ENCODE measurements at places on chromosomes 7 and 10.

DNA sequence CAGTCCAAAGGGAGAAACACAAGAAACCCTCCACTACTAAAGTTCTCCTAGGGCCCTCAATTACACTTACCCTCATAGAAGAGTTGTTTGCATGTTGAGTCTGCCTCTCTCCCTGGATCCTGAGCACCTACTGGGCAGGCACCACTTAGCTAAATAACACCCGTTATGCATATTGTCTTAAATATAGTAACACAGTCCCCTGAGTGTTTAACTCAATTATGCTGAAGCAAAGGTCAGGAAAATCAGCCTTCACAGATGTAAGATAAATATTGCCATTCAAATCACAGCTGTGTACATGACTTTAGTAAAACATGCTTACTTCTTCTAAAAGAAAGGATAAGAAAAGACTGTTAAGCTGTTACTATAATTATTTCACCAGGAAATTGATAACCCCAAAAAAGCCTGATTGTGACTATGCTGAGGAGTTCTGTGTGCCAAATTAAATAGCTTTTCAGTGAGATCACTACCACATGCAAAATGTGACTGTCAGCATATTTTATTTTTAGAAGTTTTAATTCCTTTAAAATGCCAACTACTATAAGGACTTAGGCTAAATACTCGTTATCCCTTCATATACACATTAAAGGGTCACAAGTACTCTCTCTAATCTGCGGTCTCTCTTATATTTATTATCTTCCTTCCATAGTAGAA lies 733.9 kb upstream of the PHF14 start:
- DNase-seq, result no peak

GRCh38 chr7:153100691-153101237 lies 341.2 kb downstream of the ACTR3B start:
- no peak for DNase-seq

- DNase-seq, result no peak
These were observed 77.5 kb upstream of the CUX1 start for GRCh38 chr7:101739775-101740398.

GRCh38 chr7:134084488-134085144 lies 42.5 kb upstream of the LRGUK start:
- peak; percentile 36 for DNase-seq

DNA sequence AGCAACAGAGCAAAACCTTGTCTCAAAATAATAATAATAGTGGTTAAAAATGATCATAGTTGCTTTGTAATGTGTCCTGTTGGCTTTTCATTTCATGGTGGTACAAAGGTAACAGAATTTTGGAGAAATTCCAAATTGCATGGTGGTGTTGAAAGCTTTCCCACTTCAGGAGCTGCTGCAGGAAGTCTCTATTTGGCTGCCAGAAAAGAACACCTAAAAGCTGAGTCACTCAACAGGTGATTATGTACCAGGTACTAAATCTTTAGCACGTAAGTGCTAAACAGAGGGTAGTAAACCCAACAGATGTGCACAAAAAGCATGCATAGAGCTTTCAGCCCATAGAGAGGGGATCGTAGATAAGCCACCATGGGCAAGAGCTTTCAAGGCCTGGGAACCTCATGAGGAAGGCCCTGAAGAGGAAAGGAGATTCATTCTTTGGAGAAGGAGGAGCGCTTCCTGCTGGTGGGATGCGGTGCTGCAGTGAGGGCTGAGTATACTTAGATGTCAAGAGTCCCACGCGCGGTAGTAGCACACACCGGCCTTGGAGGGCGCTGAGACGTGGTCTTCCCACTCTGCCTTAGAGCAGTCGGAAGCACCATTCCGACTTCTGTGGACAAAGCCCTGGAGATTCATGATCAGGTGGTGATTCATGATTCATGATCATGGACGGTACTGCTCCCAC lies 118.7 kb downstream of the RALA start:
- DNase-seq, result no peak

DNA sequence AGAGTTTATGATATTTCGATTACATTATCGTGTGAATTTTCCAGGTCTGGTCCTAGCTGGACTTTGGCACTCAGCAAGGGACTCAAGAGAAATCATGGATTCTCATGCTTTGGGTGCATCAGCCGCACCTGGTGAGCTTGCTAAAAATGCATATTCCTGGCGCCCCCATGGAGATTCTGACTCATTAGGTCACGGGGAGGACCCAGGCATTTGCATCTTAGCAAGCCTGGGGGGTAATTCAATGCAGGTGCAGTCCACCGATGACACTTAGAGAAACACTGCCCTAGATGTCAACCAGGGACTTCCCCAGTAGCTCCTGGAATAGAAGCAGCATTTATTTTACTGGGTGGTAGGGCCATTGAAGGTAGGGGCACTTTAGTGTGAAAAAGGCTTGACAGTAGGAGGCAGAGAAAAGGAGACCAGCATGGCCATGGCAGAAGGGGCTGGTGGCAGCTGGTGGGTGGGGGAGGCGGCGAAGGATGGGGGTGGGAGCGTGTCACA lies 29.9 kb upstream of the PDCD4 start:
- DNase-seq, result peak; percentile 91

GRCh38 chr10:30782537-30783461 lies 153.2 kb upstream of the LYZL2 start:
- no peak for DNase-seq

DNA sequence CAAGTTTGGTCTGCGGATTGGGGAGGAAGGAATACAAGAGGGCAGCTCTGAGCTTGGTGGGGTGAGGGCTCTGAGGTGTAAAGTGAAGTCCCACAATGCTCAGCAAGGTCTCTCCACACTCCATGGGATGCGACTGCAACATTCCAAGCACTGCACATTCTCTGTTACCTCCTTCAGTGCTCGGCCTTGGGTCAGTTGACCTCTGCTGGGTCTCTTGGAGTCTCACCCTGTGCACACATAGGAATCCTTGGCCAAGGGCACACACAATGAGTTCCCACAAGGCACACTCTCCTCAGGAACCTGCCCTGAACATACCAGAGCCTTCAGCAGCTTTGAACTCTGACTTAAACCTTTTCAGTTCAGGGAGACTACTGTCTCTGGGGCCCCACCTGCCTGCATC lies 2.4 kb upstream of the WDFY4 start:
- no peak for DNase-seq

DNA sequence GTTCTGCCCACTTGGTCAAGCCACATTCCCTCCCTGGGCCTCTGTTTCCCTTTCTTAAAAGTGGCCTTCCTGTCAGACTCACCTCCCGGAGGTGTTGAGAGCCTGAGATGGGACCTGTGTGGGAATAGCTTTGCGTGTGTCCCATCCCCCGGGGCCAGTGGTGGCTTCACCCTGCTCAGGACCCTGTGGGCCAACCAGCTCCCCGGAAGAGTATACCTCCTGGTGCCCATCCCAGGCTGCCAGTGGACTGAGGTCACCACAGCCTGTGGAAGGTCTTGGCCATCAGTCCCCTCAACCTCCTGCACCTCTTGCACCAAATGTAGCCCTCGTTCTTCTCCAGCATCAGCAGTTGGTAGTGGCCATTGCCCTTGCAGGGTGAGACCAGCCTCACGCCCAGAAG lies 145.1 kb downstream of the RGS10 start:
- DNase-seq, result no peak

DNA sequence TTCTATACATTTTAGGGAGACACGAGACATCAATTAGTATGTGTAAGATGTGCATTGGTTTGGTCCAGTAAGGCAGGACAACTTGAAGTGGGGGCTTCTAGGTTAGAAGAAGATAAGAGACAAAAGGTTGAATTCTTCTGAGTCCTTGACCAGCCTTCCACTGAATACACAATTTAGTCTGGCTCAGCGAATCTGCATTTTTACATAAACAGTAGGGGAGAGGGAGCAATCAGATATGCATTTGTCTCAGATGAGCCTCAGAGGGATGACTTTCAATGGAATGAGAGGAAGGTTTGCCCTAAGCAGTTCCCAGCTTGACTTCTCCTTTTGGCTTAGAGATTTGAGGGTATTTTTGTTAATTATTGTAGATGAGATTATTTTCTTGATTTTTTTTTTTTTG lies 20.0 kb upstream of the C10orf90 start:
- no peak for DNase-seq

DNA sequence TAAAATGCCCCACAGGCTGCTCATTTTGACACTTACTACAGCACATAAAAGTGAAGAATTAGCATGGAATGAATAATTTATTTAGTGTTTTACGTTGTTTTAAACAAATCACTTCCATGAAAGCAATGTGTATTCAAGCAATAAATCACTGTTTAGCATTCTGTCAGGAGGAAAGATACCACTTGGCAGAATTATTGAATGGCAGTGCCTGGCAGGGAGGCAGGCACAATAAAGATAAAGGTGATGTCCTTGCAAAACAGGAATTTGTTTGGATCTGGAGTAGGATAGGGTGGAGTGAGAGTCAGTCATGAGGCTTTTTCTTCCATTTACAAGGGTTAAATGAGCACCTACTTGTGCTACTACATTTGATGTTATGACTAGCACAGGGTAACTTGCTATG lies 190.8 kb downstream of the SORCS1 start:
- no peak for DNase-seq

- DNase-seq, result no peak
These were observed 69.6 kb downstream of the SDHAF3 start for GRCh38 chr7:97187067-97187466.

GRCh38 chr10:74963549-74963948 lies 137.1 kb downstream of the KAT6B start:
- no peak for DNase-seq

DNA sequence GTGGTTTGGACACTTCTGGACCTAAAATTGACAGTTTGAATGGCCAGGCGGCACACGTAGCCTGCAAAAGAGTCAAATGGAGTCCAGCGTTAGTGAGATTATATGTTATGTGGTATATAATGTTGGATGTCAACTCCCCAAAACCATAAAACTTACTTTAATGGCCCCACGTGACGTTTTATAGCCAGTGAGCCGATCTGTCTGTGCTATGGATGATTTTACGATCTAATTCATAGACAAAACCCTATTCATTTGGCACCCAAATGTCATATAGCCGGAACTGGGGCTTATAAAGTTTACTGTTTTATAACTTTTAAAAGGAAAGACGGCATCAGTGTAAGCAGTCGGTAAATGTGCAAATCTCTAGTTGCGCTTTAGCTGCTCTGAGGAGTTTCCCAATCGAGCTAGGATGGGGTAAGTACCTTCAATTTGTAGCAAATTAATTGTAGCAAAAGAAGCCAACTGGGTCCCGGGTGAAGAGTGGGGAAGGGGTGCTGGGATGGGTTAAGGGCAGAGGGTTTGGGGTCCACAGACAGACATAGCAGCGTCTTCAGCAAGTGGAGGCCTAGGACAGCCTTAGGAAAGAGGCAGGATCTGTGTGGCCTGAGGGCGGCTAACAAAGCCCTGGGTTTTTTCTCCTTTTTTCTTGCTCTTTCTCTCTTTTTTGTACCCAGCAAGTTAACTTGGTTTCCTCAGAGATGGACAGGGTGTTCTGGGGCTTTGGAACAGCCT lies 3.2 kb downstream of the HOXA5 start:
- DNase-seq, result no peak

DNA sequence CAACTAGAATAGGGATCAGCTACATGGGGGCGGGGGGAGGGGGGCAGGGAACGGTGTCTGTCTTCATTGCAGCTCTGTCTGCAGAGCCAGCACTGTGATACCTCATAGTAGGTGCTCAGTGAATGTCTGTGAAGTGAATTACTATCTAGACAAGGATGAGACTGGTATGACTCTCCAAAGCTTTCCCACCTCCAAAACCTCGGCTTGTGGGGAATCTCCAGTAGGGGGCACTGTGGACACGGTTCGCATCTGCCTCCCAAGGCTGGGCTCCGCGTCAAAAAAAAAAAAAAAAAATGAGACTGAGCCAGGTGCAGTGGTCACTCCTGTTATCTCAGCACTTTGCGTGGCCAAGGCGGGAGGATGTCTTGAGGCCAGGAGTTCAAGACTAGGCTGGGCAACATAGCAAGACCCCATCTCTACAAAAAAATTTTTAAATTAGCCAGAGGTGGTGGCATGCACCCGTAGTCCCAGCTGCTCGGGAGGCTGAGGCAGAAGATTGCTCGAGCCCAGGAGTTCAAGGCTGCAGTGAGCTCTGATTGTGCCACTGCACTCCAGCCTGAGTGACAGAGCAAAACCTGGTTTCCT lies 9.6 kb downstream of the TRIM56 start:
- DNase-seq, result no peak

DNA sequence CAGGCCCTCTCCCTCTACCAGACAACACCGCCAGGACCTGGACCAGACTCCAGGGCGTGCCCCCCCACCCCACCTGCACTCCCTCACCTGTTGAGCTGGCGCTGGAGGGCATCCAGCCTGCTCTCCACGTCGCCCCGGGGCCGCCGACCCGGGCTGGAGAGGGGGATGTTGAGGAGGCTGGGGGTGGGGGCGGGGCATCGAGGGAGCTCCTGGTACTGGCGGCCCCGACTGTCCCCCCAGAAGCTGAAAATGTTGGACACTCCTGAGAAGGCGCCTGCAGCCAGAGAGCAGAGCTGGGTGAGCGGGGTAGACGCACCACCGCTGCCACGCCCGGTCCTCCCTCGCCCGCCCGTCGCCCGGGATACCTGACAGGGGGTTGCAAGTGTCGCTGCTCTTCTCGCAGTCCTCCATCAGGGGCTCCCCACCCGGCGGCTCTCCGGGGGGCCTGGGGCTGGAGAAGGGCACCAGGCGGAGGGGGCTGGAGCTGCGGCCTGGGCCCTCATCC lies 30.8 kb downstream of the KCNH2 start:
- DNase-seq, result no peak

DNA sequence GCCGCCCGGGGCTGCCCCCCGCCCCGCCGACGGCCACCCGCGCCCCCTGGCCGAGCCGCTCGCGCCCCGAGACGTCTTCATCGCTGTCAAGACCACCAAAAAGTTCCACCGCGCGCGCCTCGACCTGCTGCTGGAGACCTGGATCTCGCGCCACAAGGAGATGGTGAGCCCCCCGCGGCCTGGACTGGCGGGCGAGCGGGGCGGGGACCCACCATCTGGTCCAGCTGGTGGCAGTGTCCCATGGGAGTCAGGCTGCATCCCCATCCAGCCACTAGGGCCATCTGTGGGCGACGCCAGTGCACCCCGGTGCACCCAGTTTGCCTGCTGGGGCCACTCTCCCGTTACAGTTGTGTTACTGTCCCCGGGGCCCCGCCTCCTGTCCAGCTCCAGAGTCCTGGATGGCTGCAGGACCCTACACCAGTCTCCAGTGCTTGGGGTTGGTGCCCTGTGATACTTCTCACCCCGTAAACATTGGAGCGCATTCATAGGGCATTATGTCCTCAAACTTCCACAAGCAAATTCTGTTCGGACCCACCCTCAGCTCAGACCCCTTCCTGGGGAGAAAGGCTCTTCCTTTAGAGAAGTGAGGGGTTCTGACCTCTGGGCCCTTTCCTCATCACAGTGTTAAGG lies 672 bp downstream of the LFNG start:
- DNase-seq, result no peak

DNA sequence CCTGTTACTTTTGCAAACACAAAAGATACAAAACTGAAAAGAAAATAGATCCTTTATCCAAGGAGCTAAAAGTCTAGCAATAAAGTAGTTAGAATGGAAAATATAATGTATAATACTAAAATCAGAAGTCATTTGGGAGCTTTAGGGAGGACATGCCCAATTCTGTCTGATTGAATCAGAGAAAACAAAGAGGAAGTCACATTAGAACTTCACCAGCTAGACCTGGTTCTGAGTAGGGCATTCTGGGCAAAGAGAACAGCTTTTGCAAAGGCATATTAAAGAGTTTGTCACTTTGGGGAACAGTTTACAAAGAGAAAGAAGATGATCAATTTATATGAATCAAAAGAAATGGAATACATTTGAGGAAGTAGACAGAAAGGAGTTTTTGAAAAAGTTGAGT lies 107.0 kb upstream of the PRSS1 start:
- no peak for DNase-seq
